ENCODE measurements at places on chromosomes 2 and 18. TPM values are rescaled to one million over a fixed set of nuclear protein-coding genes. Genes with fewer than 3 reads are reported as not detected.

Gene DHRS9
- not detected for total RNA-seq

- no peak for DNase-seq
These were observed 326.8 kb downstream of the AKAIN1 start for GRCh38 chr18:4870177-4870773.

- peak; percentile 17 for DNase-seq
These were observed 165.0 kb upstream of the CCDC68 start for GRCh38 chr18:55124078-55124763.

GRCh38 chr18:7830468-7830867 lies 263.4 kb downstream of the PTPRM start:
- DNase-seq = no peak

Gene SCG2
- total RNA-seq = 81.7 TPM

Gene STK25
- 565 TPM for total RNA-seq

GRCh38 chr2:102082571-102083392 lies 59.8 kb upstream of the IL1R1 start:
- DNase-seq = peak; percentile 63

DNA sequence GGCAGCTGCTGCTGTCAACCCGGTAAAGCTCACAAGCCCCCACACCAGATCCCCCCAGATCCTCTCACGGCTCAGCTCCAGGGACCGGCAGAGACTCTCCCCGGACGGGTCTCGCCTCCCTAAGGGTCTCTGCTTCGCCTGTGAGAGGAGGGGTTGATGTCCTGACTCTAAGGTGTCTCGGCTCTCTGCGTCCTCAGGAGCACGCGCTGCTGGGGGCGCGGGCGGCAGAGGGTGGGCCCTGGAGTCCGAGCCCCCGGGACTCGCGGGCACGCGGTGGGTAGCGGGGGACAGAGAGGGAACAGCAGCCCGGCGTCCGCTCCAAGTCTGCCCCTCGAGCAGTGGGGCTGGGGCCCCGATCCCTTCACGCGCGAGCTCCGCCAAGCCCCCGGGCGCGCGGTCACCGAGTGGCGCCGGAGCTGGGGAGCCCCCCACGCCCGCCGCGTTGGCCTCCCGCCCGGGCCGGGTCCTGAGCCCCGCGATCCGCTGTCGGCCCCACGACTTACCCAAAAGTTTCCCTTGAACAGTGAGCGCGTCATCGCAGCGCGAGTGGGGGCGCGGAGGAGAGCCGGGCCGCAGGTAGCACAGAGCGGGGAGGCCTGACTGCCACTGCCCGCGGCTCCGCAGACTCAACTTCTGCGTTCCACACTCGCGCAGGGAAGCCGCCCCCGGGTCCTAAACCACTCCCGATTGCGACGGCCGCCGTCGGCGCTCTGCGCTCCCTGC lies at the start of gene PSTPIP2:
Gene PSTPIP2, minus strand, starts transcription at position 608 of the 723 bp plus-strand sequence. Its CDS starts 72 bp downstream, at position 536.
- peak; percentile 68 for DNase-seq

GRCh38 chr2:208093128-208093527 lies 31.2 kb downstream of the CRYGD start:
- DNase-seq = no peak

DNA sequence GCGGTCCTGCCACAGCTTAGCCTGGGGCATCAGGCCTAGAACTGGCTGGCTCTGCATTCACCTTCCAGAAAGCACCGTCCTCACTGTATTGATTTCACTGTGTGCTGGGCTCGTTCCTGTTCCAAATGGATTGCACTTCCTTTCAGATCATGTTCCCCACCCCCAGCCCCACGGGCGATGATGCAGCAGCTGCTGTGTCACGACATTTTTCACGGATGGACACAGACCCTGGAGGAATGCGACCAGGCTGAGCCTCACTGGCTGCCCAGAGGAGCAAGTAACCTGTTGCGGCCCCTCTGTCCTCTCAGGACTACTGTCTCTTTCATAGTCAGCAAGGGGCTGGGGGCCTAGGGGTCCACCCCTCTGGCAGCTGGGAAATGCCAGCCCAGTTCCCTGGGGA lies 50.3 kb downstream of the CAPN13 start:
- no peak for DNase-seq

Gene CRYBA2
- total RNA-seq = not detected

Gene HOXD12
- total RNA-seq = not detected

GRCh38 chr2:191274413-191274815 lies 29.2 kb downstream of the MYO1B start:
- no peak for DNase-seq

- no peak for DNase-seq
These were observed 63.0 kb upstream of the BCL2L11 start for GRCh38 chr2:111057721-111058120.

DNA sequence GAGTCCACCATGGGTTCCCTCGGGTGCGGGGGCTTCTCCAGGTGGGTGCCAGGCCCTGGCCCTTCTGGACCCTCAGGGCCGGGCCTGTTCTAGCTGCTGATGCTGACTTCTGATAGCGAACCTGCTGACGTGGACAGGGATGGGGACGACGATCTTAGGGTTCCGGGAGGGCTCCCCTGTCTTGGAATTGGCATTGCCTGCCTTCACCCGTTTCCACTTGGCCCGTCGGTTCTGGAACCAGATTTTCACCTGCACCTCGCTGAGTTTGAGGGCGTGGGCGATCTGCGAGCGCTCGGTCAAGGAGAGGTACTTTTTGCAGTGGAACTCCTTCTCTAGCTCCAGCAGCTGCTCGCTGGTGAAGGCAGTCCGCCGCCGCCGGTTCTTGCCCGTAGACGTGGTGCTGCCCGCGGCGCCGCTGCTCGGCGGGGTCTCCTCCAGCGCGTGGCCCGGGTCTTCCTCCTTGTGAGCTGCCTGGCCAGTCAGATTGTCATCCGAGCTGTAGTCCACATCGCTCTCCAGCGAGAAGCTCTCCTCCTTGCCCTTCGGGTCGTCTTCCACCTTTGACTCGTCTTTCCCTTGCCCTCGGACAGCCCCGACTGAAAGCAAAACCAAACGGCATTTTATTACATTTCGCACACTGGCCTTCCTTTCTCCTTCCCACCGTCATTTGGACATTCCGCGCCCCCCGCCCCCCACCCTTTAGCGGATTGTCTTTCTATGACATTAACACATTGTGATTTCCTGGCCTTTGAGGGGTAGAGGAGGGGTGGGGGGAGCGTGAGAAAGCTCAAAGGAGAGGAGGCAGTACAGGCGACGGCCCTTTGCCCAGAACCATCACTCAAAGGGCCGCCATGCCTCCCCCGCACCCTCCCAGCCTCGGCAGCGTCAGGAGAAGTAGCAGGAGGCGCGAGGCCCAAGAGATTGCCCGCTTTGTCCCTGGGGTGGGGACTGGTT lies 2.1 kb downstream of the GBX2 start:
- no peak for DNase-seq

Gene CHAC2
- 9.4 TPM for total RNA-seq

- DNase-seq = no peak
These were observed 124.8 kb downstream of the MSTN start for GRCh38 chr2:189937691-189938090.

Gene MDH1B
- 0.32 TPM for total RNA-seq

Gene HRH4
- total RNA-seq = 0.13 TPM

Gene DSC1
- total RNA-seq = not detected

DNA sequence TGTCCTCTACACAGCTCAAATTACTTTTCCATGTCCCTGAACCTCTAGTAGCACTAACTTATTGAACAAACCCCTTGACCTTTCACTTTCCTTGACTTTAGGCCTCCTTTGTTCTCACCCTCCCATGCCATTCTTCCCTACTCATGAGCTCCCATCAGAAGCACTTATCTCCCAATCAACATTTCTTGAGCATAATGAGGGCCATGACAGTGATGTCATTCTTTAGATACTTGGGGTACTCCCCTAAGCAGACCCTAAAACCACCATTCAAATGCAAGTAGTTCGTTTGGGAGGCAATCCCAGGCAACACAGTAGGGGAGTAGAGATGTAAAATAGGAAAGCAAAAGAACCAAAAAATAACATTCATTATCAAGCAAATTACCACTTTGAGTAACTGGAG lies 115.9 kb upstream of the ARHGAP28 start:
- no peak for DNase-seq

- DNase-seq = no peak
These were observed 47.5 kb downstream of the FRZB start for GRCh38 chr2:182818925-182819324.

GRCh38 chr2:180722551-180723239 lies 257.7 kb upstream of the UBE2E3 start:
- peak; percentile 48 for DNase-seq

GRCh38 chr2:27249891-27250651 lies 12.8 kb downstream of the SLC30A3 start:
- peak; percentile 36 for DNase-seq

DNA sequence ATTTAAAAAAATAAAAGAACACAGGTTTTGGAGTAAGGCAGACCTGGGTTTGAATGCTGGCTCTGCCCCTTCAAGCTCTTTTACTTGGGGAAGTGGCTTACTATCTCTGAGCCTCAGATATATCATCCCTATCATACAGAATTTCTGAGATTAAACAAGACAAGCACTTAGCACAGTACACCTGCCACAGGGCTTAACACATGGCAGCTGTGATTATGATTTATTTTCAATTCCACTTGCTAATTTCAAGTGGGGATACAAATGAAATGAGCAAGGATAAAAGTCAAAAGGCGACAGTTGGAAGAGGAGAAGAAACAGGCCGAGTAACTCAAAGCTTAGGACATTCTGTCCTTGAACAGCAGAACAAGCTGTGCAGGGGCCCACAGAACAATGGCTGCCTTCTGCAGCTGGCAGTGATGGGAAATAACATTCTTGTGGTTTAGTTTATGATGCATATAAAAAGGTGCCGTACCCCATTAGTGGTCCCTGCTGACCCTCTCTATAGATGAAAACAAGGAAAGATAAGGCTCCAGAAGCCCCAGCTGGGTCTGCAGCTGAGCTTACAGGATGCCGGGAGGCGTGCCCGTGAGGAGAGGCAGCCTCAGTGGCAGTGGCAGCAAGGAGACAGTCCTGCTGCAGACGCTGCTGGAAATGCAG lies 45.3 kb downstream of the KIF3C start:
- DNase-seq = peak; percentile 14

Gene STPG4
- not detected for total RNA-seq

DNA sequence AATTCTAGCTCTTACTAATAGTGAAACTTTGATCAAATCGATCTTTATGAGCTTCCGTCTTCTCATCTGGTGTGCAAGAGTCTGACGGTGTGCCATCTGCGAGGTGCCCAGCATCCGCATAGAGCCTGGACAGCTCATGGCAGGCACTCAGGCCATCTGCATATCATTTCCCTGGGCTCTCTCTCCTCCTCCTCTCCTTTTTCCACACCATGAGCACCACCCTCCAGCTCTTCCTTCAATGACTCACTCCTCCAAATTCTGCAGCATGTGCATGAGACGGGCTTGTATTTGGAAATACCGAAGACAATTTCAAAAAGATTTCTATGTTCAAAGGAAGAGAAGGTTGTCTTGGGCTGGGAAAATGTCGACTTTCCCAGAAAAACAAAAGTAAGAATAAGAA lies 161.1 kb downstream of the CCBE1 start:
- DNase-seq = no peak

DNA sequence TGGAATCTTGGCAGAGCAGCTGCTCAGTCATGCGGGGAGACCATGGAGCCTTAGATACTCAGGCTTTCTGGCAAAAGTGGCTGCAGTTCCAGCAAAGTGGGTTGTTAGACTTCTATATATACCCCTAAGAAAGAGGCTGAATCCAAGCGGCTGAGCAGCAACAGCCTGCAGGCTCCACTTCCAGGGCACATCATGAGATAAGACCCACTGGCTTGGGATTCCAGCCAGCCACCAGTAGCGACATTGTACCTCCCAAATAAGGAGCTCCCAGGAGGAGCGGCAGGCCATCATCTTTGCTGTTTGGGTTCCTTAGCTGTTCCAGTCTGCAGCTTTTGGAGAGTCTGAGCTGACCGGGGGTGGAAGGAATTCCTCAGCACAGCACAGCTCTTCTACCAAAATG lies 150.3 kb upstream of the ST6GAL2 start:
- DNase-seq = no peak

DNA sequence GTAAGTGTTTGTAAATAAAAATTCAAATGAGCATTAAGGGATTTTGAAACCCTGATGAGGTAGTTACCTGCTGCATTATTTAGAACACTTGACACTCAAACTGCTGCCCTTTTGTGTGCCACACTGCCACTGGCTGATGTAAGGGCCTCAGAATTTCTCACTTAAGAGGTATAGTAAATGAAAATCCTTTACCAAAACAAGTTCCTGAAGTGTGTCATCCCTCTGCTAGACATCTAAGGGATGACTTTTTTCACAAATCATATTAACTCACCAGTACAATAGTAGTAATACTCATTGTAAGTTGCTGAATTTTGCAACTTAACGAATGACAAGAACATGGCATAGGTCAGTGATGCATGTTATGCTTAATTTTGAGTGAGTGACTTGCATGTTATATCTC lies 274.9 kb upstream of the UBE2E3 start:
- DNase-seq = no peak

DNA sequence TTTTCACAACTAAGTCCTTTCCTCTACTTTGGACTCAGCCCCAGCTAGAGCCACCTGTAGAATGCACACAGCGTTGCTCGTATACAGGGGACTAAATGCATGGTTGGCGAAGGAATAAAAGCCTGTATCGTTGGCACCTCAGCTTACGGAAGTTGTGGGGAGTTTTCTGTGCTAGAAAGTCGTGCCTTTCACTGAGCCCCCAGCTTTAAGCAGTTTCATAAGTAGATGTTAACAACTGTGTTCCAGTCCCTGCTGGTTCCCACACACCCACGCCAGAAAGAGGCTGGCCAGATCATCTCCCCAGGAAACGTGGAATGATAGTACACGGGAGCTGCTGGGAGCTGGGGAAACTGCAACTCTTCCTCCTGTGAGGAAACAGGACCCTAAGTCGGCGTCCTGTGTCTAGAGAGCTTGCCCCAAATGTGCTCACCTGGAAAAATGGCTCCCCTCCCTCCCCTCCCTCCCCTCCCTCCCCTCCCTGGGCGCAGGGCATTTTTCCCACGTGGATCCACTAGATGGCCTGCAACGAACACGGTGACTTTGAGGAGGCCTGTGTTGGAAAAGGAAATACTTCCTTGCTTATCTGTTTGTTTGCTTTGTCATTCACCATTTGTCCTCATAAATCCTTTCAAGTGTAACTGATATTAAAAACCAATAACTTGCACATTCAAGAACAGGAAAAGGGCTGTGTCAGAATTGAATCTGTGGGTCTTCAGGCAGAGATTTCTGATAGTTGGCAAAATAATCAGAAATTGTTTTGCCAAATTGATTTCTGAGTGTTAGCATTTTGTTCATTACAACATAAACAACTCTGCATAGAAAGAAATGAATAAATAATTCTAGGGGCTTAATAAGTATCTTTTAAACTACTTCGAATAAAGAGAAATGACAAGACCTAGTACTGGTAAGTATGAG lies 43.9 kb upstream of the RFX8 start:
- DNase-seq = peak; percentile 76

Gene RNF103
- 32.9 TPM for total RNA-seq
